HS-5 (cell line): ENCODE measurements at places on chromosomes 4 and X.

- no peak for DNase-seq
Observed at GRCh38 chrX:37846141-37846540, 1.2 kb downstream of the DYNLT3 start.

DNA sequence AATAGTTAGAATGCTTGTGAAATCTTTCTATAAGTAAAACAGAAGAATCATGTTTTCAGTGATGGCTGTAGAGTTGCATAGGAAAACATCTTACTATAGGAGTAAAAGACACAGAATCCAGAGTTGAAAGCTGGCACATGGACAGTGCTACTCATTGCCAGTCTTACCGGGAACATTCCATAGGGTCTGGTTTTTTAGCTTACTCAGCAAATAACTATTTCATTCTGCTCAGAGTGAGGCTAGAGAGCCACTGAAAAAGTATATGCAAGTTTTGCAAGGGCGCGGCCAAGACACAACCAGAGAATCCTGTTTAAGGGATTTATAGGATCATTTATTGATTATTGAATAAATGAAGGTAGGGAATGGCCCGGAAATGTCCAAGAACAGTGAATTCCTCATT, 60.3 kb downstream of the MTHFD2L start:
- no peak for DNase-seq

- no peak for DNase-seq
Observed at GRCh38 chrX:79719568-79720231, 294.9 kb upstream of the TBX22 start.

GRCh38 chr4:8201321-8201781, 2.3 kb downstream of the SH3TC1 start:
- no peak for DNase-seq

GRCh38 chr4:94339779-94340178, 2.9 kb downstream of the HPGDS start:
- no peak for DNase-seq

DNA sequence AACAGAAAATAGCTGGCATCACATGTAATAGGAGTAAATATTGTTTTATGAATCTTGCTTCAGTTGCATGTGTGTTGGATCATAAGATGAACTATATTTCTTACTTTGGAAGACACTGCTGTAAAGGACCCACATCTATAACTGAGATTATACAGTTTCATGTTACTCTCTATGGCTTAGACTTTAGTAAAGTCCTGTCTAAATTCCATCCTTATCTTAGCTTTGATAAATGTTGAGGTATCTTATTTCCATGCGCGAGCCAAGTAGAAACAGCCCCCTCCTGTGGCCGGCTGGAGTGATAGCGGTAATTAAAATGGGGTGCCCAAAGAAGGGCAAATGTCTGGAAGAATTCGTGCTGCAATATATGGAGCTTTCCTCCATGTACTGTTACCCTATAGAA, 43.0 kb downstream of the CCDC158 start:
- no peak for DNase-seq

DNA sequence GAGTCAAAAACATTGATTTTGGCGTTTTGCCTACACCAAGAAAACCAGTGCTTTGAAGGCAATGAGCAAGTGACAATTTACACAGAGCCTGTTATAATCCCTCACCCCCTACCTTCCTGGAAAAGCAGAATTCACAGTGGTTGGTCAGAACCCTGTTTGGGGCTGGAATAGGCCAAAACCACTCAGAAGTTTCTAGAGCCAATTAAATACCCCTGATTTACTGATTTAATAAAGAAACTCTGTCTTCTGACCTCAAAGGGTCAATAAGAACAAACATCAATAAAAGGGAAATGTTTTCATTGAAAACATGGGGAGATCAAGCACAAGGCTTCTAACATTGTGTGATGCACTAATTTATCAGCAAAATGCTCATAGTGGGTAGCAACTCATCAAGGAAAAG, 116.3 kb downstream of the UNC5C start:
- DNase-seq: no peak

GRCh38 chr4:185911556-185912064, 99.6 kb upstream of the SORBS2 start:
- peak; percentile 23 for DNase-seq

DNA sequence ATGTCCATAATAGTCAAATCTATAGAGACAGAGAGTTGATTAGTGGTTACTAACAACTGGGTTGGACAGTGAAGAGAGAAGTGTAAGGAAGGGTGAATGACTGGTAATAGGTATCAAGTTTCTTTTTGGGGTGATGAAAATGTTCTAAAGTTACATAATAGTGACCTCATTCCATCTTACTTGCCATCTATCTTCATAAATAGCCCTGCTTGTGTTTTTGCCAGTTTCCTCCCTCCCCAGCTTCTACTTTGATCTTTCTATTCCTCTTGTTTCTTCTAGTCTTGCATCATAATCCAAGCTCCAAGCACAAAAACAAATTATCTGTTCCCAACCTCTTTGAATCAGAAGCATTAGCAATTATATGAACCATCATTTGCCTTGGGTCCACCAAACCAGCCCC, 40.2 kb upstream of the TET2 start:
- no peak for DNase-seq

- DNase-seq: no peak
Observed at GRCh38 chr4:102625232-102625930, 124.2 kb downstream of the NFKB1 start.

DNA sequence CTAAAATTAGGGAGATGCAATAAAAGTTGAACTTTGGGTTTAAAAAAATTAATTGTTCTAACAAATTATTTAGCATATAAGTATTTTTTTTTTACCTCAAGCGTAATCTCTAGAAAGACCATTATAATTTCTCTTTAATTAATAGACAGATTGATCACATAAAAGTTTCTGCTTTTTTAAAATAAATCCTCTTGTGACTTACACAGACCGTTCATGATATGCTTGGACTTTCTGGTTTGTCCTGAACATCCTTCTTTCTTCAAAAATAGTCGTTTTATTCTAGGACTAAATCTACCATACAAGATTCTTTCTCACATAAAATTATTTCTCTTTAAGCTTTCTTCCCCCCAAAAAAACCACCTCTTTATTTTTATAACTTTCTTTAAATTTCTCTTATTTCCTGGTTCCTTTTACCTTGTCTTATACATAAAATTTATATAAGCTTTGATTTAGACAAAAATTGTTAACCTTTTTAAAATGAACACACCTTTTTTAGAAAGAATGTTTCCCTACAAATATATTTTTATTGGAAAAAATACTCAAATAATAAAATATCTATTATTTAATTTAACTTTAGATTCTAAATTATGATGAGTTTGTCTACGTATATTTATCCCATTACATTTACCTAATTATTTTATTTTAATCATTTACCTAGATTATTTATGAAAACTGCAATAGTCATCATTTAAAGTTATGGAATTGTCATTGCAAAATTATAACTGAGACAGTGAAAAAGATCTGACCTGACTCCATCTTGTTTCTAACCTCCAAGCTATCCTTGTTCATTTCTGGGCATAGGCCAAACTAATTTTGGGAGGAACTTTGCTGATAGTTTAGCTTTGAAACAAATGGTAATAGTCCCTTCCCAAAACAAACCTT, 37.6 kb downstream of the PGRMC2 start:
- no peak for DNase-seq

- DNase-seq: no peak
Observed at GRCh38 chrX:46485897-46486296, 59.3 kb downstream of the ZNF674 start.

GRCh38 chr4:120902925-120903324, 19.6 kb downstream of the PRDM5 start:
- DNase-seq: no peak

GRCh38 chr4:147138171-147138570, 192.5 kb upstream of the TTC29 start:
- DNase-seq: no peak

DNA sequence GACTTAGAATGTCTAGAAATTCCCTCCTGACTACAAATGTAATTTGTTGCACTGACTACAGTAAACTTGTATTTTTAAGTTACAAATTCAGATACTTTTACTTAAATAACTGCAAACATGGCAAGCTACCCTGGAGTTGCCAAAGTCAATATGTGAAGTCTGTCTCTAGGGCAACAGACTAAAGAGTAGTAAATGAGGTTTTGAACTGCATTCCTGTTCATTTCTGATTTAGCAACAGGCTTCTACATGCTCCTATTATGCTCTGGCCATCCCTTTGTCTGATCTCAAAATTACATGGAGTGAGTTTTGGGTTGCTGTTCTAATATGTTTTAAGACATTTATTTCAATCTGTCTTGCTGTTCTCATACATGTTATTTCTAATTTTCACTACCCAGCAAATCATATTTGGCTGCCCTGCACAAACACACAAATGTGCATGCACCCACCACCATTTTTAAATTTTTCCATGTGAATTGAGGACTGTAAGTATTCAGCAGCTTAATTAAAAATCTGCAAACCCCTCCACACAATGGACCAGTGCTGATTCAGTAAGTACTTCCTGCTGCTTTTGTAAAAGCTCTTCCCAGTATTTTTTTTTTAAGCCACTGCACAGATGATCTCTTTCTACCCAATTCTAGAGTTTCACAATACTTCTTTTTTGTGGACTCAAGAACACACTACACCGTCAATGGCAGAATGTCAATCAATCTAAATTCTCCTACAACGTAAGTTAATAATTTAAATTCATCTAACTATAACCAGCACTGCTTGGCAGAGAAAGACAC, 26.7 kb downstream of the SH3RF1 start:
- no peak for DNase-seq

DNA sequence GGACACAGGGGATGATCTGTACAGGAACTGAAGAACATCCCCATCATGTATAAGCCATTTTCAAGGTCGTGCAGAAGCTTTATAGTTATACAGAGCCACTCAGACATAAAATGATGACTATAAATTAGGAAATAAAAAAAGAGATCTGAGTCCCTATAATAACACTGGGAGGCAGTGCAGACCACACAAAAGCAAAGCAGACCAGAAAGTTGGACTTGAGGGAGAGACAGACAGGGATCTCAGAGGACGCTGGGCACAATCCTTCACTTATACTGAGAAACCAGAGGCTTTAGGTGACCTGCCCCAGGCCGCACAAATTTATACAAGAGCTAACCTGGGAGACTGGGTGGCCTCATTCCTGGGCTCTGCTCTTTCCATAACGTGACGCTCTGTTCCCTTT, 70.5 kb downstream of the HADH start:
- DNase-seq: no peak

DNA sequence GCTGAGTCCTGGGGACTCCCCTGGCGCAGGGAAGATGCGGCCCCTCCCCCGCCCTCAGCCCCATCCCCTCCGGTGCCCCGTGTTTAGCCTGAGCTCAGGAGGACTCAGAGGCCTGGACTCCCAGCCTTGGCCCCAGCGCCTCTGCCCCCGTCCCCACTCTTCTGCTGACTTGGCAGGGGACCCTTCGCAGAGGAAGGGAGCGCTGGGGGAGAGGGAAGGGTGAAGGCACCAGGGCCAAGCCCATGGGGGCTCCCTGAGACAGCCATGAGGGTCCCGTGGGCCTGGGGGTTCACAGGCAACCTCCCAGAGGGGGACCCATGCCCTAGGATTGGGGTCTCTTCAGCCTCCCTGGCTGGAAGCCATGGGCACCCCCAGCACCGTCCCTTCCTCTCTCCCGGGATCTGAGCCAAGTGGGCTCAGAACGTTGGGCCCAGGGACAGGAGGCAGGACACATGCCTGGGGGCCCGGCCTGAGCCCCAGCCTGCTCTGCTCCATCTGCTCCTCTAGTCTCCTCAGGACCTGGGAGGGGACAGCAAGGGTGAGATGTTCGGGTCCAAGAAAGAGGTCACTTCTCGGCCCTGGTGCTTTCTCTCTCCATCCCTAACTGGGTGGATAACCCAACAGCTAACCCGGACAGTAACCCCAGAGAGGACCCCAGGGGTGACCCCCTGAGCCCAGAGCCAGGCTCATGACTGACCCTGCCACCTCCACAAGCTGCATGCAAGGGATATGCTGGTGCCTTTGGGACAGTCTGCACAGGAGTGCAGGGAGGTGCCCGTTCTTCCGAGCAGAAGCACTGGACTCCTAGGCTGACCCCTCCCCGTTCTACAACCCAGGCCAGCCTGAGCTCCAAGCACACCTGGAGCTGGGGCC, 1.5 kb upstream of the CPLX1 start:
- no peak for DNase-seq

- DNase-seq: peak; percentile 6
Observed at GRCh38 chr4:148542922-148543623, 100.9 kb upstream of the NR3C2 start.

DNA sequence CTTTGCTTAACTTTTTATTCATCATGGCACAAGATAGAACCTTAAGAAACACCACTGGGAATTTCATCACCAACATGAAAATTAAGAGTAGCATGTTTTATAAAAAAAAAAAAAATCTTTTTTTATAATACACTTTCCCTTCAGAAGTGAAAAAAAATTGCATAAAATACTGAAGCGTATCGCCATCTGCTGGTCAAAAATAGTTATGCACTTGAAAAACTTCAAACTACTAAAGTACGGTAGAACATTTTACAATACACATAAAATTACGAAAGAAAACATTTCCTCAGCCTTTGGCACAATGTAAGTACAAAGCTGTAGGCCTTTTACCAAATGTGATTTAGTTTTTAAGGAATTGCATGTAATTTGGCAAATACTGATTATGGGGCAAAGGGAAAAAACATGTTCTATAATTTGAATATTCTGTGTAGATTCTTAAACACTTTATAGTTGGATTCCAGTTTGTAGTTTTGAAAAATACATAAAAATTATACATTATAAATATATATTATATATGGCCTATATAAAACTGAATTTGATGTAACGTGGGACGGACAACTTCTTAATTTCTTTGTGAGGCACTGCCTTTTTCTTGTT, 26.5 kb downstream of the HCCS start:
- peak; percentile 6 for DNase-seq

GRCh38 chrX:123088331-123088730, 95.7 kb upstream of the GRIA3 start:
- DNase-seq: no peak

GRCh38 chr4:83125738-83126141, 11.2 kb upstream of the PLAC8 start:
- no peak for DNase-seq

GRCh38 chrX:15059474-15059873, 186.3 kb downstream of the MOSPD2 start:
- no peak for DNase-seq

DNA sequence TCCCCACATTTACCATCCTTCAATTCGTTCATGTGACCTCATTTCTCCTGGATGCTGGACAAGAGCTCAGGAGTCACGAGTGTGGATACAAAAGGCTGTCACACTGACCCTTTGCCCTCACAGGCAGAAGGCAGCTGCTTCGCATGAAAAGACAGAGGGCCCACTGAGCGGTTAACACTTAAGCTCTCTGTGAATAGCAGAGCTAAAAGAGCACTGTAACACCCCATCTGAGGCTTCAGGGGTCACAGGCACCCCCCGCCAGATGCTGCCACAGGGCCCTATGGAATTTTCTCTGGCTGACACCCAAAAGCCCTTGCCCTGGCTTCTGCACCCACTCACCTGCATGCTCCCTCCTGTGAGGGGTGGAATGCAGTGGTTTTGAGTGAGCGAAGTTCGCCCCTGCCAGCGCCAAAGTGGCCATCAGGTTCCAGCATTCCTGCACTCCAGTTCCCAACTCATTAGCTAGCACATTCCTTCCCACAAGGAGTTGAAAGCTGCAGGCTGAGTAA, 360.9 kb downstream of the PPP3CA start:
- DNase-seq: no peak
